Cardiac fibroblast (primary cell): ENCODE measurements at places on chromosomes 13 and 19.

DNA sequence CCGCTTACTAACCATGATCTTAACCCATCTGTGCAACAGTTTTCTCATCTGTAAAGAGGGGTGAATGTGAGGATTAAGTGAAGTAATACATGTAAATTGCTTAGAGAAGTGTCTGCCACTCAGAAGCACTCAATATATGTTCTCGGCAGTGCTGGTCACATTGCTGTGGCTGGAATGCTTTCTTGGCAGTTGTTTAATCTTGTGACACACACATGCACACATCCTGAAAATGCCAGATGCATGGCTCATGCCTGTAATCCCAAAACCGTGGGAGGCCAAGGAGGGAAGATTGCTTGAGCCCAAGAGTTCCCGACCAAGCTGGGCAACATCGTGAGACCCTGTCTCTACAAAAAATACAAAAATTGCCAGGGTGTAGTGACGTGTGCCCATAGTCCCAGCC, 4.9 kb upstream of the DMKN start:
- DNase-seq = peak; percentile 96

GRCh38 chr13:35481777-35482176, 5.3 kb upstream of the MAB21L1 start:
- no peak for DNase-seq

GRCh38 chr13:110250258-110250891, 56.6 kb downstream of the COL4A1 start:
- peak; percentile 94 for DNase-seq

- DNase-seq = no peak
These were observed 54.6 kb downstream of the ARHGAP35 start for GRCh38 chr19:46915386-46915785.

- no peak for DNase-seq
These were observed 277.8 kb downstream of the ABCC4 start for GRCh38 chr13:95023405-95023804.

GRCh38 chr19:5123646-5124045, 154.7 kb downstream of the KDM4B start:
- DNase-seq = no peak
